ENCODE measurements at places on chromosomes 13 and 19.

DNA sequence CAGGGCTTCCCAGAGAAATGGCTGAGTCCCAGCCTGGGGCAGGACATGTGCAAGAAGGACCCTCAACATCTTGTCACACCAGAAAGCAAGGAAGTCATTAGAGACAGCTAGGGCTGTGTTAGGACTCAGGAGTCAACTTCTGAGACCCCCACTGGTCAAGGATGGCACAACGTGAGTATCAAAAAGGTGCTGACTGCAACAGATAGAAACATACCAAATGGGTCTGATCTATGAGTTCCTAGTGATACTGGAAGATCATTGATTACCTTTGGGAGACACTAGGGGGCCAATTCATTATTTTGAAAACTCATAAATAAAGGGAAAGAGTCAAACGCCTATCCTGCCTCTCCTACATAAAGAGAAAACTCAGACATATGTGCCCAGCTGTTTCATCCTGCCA, 73.5 kb upstream of the GJB6 start:
- peaks cover 35% of the 10 kb centered on the region for H3K27me3 ChIP-seq
- no peaks in the 10 kb centered on the region for H3K4me1 ChIP-seq
- DNase-seq, result no peak
- peaks cover 3% of the 10 kb centered on the region for H3K36me3 ChIP-seq
- no peak overlapping the region for H3K4me3 ChIP-seq

DNA sequence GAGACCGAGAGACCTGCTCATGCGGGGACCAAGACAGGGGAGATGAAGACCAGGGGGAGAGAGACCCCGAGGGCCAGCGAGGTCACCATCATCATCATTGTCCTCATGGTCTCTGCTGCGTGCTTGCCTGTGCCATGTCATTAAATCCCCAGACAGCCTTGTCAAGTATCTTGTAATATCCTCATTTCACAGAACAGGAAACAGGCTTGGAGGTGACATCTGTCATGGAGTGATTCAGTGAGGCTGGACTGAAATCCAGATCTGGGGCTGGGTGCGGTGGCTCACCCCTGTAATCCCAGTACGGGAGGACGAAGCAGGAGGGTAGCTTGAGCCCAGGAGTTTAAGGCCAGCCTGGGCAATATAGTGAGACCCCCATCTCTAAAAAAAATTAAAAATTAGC, 5.9 kb upstream of the NANOS2 start:
- no peak overlapping the region for H3K27ac ChIP-seq

- H3K4me1 ChIP-seq, result peaks cover 4% of the 10 kb centered on the region
- DNase-seq, result no peak
- H3K4me3 ChIP-seq, result no peak overlapping the region
- no peak overlapping the region for H3K27ac ChIP-seq
These were observed 254.2 kb downstream of the ITGBL1 start for GRCh38 chr13:101706651-101707050.

- peak overlapping the region; percentile 75 for H3K4me3 ChIP-seq
- H3K36me3 ChIP-seq, result no peaks in the 10 kb centered on the region
- peaks cover 26% of the 10 kb centered on the region for H3K4me1 ChIP-seq
- H3K27me3 ChIP-seq, result peaks cover 18% of the 10 kb centered on the region
- H3K27ac ChIP-seq, result peak overlapping the region; percentile 65
- peak; percentile 66 for DNase-seq
These were observed 25.9 kb downstream of the GRIN2D start for GRCh38 chr19:48419158-48419920.

- no peaks in the 10 kb centered on the region for H3K36me3 ChIP-seq
- no peak overlapping the region for H3K4me3 ChIP-seq
- H3K4me1 ChIP-seq, result no peaks in the 10 kb centered on the region
- H3K27ac ChIP-seq, result no peak overlapping the region
- no peaks in the 10 kb centered on the region for H3K27me3 ChIP-seq
- DNase-seq, result no peak
These were observed 115.8 kb downstream of the NBEA start for GRCh38 chr13:35057858-35058257.

DNA sequence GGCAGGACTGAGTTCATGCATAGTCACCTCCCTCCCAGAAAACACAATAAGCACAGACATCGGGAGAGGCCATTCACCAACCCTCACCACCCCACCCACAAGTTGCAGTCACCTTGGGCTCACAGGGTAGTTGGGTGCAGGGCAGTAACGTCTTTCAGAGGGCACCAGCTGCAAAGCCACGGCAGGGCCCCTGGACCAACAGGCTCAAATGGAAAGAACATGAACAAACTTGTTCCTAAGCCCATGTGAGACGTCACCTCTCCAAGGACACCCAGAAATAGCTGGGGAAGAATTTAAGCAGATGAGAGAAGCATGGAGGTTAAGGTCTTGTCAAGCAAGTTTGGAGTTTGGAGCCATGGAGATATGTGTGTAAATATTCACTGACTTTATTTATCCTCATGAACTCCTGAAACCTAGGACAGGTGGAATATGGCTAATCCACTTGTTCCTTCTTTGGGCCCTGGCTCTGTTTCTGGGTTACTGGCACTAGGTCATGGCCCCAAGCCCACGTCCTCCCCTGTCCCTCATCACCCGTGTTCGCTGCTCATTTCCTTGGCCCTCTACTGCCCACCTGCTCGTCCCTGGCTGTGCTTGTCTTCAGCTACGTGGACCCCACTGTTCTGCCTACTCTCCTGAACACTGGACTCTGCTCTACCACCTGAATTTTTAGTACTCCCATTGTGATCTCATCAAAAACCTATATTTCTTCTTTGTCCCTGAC, 40.4 kb downstream of the SACS start:
- H3K27ac ChIP-seq, result peak overlapping the region; percentile 22
- H3K4me1 ChIP-seq, result no peaks in the 10 kb centered on the region
- no peak overlapping the region for H3K4me3 ChIP-seq
- H3K27me3 ChIP-seq, result peaks cover 4% of the 10 kb centered on the region

- no peaks in the 10 kb centered on the region for H3K4me1 ChIP-seq
- no peak overlapping the region for H3K4me3 ChIP-seq
- H3K27me3 ChIP-seq, result peaks cover 3% of the 10 kb centered on the region
These were observed 169.4 kb upstream of the HTR2A start for GRCh38 chr13:47066226-47066625.

DNA sequence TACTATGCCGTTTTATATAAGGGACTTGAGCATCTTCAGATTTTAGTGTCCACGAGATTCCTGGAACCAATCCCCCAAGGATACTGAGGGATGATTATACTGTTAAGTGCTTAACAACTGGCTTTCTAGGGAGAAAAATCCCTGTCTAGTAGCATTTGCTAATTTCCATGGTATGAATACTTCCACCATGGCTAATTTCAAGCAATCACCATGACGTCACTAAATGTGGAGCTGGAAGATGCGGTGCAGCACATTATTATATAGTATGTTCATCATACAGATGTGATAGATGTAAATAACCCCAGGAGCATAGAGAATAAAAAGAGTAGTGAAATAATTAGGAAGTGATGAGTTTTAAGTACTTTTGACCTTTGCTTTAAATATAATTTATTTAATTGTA, 72.7 kb downstream of the SIAH3 start:
- H3K4me3 ChIP-seq, result no peak overlapping the region
- H3K27ac ChIP-seq, result no peak overlapping the region
- no peaks in the 10 kb centered on the region for H3K4me1 ChIP-seq

GRCh38 chr13:75633285-75633684, 2.8 kb upstream of the LMO7 start:
- H3K36me3 ChIP-seq, result peaks cover 3% of the 10 kb centered on the region
- DNase-seq, result no peak
- peaks cover 16% of the 10 kb centered on the region for H3K4me1 ChIP-seq
- peaks cover 16% of the 10 kb centered on the region for H3K27me3 ChIP-seq
- peak overlapping the region; percentile 3 for H3K27ac ChIP-seq
- H3K4me3 ChIP-seq, result peak overlapping the region; percentile 12

DNA sequence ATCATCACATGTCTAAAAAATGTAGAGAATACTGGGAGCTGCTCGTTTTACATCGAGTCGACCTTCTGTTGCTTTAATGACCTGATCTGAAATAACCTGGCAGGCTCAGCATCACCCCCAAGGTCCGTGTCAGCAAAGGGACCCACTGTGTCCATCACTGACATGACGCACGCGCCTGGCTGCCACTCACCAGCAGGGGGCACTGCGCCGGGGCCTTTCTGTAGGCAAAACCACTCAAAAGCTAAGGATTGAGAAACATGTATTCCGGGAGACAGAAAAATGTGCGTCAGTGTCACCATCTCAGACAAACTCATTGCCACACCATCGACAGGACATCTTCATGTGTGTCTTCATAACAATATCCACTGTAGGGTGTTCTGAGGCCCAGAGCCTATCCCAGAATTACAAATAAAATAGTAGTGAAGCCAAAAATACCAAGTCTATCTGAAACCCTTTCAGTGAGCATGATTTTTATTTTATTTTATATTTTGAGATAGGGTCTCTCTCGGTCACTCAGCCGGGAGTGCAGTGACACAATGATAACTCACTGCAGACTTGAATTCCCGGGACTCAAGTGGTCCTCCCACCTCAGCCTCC, 130.3 kb upstream of the LSM14A start:
- no peaks in the 10 kb centered on the region for H3K4me1 ChIP-seq
- H3K36me3 ChIP-seq, result no peaks in the 10 kb centered on the region
- no peak overlapping the region for H3K4me3 ChIP-seq
- peak; percentile 43 for DNase-seq

GRCh38 chr13:21661097-21661909, 9.6 kb upstream of the FGF9 start:
- H3K4me3 ChIP-seq, result no peak overlapping the region
- DNase-seq, result no peak
- no peaks in the 10 kb centered on the region for H3K36me3 ChIP-seq
- H3K4me1 ChIP-seq, result no peaks in the 10 kb centered on the region

- no peaks in the 10 kb centered on the region for H3K4me1 ChIP-seq
- peaks cover 2% of the 10 kb centered on the region for H3K36me3 ChIP-seq
- DNase-seq, result no peak
- H3K27me3 ChIP-seq, result peaks cover 16% of the 10 kb centered on the region
- no peak overlapping the region for H3K4me3 ChIP-seq
These were observed 122.1 kb downstream of the CYSLTR2 start for GRCh38 chr13:48775804-48776203.

DNA sequence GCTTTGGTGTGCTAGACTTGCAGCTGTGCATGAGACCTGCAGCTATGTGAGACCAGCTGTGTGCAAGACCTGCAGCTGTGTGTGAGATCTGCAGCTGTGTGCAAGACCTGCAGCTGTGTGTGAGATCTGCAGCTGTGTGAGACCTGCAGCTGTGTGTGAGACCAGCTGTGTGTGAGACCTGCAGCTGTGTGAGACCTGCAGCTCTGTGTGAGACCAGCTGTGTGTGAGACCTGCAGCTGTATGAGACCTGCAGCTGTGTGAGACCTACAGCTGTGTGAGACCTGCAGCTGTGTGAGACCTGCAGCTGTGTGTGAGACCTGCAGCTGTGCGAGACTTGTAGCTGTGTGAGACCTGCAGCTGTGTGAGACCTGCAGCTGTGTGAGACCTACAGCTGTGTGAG, 6.7 kb upstream of the DCUN1D2 start:
- no peak for DNase-seq
- peaks cover 35% of the 10 kb centered on the region for H3K4me1 ChIP-seq
- no peaks in the 10 kb centered on the region for H3K27me3 ChIP-seq
- no peak overlapping the region for H3K27ac ChIP-seq
- H3K36me3 ChIP-seq, result peaks cover 36% of the 10 kb centered on the region

GRCh38 chr13:100106705-100107104, 17.8 kb downstream of the PCCA start:
- H3K27ac ChIP-seq, result no peak overlapping the region
- H3K36me3 ChIP-seq, result peaks cover 11% of the 10 kb centered on the region
- no peak for DNase-seq
- no peaks in the 10 kb centered on the region for H3K27me3 ChIP-seq
- H3K4me3 ChIP-seq, result no peak overlapping the region

DNA sequence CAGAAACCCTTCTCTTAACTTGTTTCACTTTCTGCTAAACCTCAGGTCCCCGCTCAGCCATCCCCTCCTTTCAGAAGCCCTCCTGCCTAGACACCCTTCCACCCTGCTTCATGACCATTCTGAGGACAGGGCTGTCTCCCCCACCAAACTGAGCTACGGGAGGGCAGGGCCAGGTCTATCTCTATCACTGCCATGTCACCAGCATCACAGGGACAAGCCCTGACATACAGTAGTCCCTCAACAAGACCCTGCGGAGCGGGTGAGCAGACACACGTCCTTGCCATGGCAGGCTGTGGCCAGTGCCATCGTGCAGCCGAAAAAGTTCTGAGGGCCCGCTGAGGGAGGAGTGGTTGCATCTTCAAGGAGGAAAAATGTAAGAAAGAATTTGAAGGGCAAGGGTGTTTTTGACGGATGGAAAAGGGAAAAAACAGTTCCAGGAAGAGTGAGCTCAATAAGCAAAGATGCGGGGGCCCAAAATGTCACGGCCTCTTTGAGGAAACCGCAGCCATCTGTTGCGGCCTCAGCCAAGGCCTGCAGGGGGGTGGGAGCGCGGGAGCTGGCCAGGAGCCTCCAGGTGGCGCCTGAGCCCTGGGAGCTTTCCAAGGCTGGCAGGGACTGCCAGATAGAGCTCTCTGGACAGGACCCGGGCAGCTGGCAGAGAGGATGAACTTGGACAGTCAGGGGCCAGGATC, 8.1 kb downstream of the PTGIR start:
- peak overlapping the region; percentile 99 for H3K27ac ChIP-seq
- peaks cover 32% of the 10 kb centered on the region for H3K36me3 ChIP-seq
- H3K27me3 ChIP-seq, result no peaks in the 10 kb centered on the region
- H3K4me3 ChIP-seq, result peak overlapping the region; percentile 68
- peak; percentile 35 for DNase-seq

- no peak overlapping the region for H3K27ac ChIP-seq
- no peaks in the 10 kb centered on the region for H3K27me3 ChIP-seq
- H3K4me3 ChIP-seq, result no peak overlapping the region
- DNase-seq, result no peak
- no peaks in the 10 kb centered on the region for H3K36me3 ChIP-seq
These were observed 5.6 kb downstream of the GRIK5 start for GRCh38 chr19:42064432-42064831.

DNA sequence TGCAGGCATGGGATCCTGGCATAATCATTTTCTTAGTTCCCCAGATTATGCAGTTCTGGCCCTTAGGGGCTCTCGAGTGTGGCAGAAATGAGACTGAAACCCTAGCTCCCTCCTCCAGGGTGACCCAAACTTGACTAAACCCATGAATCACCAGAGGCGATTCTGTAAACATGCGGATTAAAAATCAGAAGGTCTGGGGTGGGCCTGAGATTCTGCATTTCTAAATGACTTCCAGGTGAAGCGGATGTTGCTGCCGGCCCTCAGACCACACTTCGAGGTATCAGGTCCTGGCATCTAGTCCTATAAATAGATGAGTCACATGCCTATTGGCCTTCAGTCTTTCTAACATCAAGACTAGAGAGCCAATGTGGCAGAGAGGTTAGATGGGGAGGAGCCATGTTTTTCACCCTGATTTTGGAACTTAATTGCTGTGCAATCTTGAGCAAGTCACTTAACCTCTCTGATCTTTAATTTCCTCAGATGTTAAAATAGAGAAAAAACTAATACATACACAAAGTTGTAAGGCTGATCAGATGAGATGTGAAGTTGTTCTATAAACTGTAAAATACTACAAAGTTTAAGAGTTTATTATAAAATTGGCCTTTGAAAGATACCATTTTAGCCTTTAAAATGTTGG, 431.2 kb downstream of the FOXO1 start:
- no peak overlapping the region for H3K4me3 ChIP-seq
- H3K36me3 ChIP-seq, result peaks cover 4% of the 10 kb centered on the region
- peaks cover 13% of the 10 kb centered on the region for H3K4me1 ChIP-seq
- DNase-seq, result no peak

- H3K4me1 ChIP-seq, result no peaks in the 10 kb centered on the region
- no peaks in the 10 kb centered on the region for H3K36me3 ChIP-seq
- DNase-seq, result no peak
- H3K27me3 ChIP-seq, result no peaks in the 10 kb centered on the region
- no peak overlapping the region for H3K4me3 ChIP-seq
These were observed 454.9 kb downstream of the PCDH9 start for GRCh38 chr13:66775196-66775595.

- no peak overlapping the region for H3K4me3 ChIP-seq
- DNase-seq, result no peak
- no peak overlapping the region for H3K27ac ChIP-seq
- H3K4me1 ChIP-seq, result no peaks in the 10 kb centered on the region
- no peaks in the 10 kb centered on the region for H3K36me3 ChIP-seq
These were observed 1026.1 kb upstream of the MIR17HG start for GRCh38 chr13:90321281-90321931.
